ENCODE measurements at places on chromosomes 4 and X.

- DNase-seq: peak; percentile 79
Observed at GRCh38 chrX:118726887-118727685, at the start of gene IL13RA1. TSS of gene IL13RA1 (plus strand) at chrX:118727606. CDS start at chrX:118727639, 33 bp downstream.

- no peak for DNase-seq
Observed at GRCh38 chr4:24768604-24769003, 26.8 kb upstream of the SOD3 start.

- DNase-seq: no peak
Observed at GRCh38 chrX:78322863-78323262, 4.5 kb downstream of the CYSLTR1 start.

GRCh38 chr4:66416425-66416824 is 746.1 kb upstream of the EPHA5 start:
- no peak for DNase-seq

- DNase-seq: peak; percentile 54
Observed at GRCh38 chr4:99945718-99946355, 581 bp downstream of the DNAJB14 start.

DNA sequence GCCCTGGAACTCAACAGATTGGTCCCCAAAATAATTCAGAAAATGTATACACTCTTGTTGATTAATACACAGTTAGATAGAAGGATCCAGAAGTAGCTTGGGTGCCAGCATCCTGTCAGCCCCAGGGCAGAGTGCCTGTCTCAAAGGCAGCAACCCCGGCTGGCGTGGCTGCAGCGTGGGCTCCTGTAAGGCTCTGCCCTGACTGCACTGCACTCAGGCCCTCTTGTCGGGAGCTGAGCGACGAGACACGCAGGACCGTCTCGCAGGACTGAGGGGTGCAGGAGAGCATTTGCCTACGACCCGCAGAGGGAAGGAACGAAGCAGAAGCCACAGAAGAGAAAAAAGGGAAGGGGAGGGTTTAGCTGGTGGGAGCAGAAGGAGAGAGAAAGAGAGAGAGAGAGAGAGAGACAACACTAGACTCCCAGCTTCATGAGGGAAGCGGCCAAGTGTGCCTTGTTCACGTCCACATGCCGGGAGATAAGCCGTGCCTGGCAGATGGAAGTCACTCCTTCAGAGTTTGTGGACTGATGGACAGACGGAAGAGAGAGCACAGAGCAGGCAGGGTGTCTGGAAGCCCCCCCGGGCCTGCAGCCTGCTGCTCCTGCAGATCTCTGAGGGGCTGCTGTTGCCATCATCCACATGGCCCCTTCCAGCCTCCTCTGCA is 38.7 kb upstream of the HELT start:
- no peak for DNase-seq

DNA sequence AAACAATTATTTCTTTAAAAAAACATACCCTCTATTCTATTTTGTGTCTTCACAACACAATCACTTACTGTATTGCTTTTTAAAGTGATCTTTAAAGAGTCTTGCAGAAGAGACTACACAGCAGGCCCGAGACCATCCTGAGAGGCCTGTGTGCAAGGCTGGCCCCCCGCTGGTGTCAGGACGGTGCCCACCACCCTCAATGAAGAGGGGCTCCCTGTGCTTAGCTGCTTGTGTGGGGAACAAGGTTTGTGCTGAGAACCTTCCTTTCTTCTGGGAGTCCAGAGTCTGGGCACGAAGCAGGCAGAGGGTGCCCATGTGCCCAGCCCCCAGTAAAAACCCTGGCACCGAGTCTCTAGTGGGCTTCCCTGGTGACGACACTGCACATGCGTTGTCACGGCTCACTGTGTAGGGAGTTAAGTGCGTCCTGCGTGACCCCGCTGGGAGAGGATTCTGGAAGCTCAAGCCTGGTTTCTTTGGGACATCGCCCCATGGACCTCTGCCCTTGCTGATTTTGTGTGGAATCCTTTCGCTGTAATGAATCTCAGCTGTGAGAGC is 22.0 kb downstream of the RGS12 start:
- DNase-seq: no peak

DNA sequence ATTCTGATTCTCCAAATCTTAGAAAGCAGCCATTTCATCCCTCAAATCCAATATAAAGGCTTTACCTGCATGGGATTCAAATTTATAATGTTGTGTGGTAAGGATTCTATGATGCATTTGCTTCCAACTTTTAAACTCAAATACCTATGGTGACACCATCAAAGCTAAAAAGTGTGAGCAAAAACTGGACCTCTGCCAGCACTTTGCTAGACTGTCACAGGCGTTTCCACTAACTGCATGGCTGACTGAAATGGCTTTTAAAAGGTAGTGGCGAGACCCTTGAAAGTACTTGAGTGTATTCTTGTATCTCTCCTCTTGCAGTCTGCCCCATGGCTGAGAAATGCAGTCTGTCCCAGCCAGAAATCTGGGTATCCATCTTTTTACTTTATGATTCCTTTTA is 169.4 kb downstream of the AMELX start:
- DNase-seq: no peak

DNA sequence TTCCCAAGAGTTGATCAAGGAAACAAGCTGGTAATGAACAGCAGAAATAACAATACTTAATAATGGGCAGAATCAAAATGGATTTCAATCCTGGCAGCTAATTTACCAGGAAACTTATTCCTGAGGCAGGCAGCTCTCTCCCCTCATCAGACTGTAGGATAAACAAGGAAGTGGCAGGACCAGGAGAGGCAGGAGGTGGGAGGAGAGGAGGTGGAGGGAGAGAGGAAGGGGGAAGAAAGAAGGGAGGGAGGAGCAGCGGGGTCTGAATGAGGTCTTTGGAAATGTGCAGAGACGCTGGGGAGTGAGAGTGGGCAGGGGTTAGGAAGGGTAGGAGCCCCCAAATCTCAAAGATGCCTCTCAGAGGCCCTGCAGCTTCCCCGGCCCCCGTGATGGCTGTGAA is 231.5 kb downstream of the BCOR start:
- no peak for DNase-seq

DNA sequence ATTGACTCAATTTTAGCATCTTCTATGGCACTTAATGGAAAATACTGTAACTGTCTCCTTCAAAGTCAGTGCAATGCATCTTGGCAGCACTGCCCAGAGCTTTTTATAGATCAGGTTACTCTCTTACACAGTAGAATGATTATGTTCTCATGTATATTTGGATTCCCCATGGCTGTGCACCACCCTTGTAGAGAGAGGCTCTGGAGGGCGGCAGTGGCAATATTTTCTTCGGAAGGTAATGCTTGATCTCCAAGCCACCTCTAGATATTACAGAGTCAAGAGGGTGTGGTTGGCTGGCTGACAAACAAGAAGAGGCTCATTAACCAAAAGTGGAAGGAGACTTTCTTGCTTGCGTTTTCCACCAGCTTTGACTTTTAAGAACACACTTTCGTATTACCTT is 72.8 kb upstream of the ARSJ start:
- DNase-seq: no peak

DNA sequence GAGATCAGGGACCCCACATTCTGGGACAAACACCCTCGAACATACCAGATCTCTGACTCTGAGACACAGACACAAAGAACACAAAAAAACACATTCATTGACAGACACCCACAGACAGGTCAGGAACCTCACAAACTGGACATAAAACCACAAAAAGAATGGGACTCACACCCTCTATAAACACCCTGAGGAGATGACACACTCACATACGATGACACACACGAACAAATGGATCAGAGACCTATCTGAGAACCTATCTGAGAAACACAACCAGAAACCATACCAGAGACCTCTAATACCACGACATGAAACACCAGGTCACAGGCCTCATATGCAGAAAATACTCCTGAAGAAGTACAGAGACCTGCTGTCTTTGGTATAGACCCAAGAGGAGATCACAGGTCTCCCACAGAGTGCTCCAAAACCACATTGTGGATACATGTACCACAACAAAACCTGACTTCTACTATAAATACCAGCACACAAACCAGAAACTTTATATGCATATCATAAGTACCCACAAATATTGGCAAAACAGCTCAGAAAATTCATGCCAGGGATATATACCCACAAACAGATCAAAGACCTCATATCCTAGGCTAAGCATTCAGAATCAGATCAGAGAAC is 19.5 kb downstream of the SUV39H1 start:
- peak; percentile 58 for DNase-seq

DNA sequence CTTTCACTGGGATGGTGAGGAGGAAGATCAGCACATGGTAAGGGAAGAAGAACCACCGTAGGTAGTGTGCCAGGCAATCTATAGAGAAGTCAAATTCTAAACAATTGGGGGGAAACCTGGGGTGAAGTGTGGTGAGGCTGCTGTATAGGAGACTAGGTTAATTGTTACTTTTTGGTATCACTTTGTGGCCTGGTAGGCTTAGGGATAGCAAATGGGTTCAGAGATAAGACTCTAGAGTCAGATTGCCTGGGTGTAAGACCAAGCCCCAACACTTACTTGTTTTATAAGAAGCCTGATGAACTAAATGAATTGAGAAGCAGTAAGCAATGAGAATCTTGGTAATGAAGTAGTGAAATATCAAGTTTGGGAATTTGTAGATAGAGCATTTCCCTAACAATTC is 8.7 kb downstream of the SMAD1 start:
- DNase-seq: no peak

DNA sequence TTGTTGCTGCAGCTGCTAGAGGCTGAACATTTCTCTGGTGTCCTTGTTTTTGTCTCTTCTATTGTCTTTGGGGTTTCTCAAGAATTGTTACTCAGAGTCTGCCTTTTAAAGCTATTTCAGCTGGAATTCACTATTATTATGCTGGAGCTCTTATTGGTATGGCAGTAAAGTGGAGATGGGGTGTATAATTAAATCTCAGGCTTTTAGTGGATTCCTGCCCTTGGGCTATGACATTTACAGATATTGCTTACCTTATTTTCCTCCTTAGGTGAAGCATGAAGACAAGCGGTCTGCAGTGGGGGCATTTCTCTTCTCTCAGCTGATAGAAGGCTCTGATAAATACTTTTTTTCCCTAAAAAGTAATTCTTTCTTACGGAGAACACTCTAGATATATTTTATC is 1656.6 kb upstream of the IGFBP7 start:
- no peak for DNase-seq

Measured in SJSA1 (cell line).